Pulmonary artery endothelial cell (primary cell): ENCODE measurements at places on chromosomes 7 and 10. TPM values are rescaled to one million over a fixed set of nuclear protein-coding genes. Genes with fewer than 3 reads are reported as not detected.

The VWA2 gene
- total RNA-seq = not detected in 2 replicates

DNA sequence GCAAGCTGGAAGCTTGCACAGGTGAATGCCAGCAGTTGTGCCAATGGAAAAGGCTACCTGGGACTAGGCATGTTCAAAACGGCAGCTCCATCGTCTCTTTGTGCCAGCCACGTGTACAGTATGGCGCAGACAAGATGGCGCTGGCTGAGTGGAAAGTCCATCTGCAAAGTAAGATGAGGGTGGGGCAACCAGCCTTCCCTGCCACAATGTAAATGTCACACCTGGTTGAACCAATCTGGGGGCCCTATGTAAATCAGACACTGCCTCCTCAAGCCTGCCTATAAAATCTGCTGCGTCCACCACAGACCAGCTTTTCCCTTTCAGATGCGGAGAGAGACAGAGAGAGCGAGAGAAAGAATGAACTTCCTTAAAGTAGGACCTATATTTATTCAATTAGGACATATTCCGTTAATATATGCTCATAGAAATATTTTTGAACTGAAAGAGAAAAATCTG lies 18.5 kb upstream of the C7orf33 start:
- no peak for DNase-seq

- no peak for DNase-seq
Measured at GRCh38 chr7:572416-573268, 53.0 kb upstream of the PDGFA start.

The DNAJC12 gene
- total RNA-seq = 0.13 and 0.39 TPM in 2 replicates

The MACROH2A2 gene
- total RNA-seq = 0.59 and 1.0 TPM in 2 replicates

The PGAM2 gene
- 0.14 TPM in 1 of 2 replicates, not detected in the other for total RNA-seq

- no peak for DNase-seq
Measured at GRCh38 chr7:27897001-27897400, 157.0 kb downstream of the TAX1BP1 start.

- no peak for DNase-seq
Measured at GRCh38 chr10:1170867-1171180, 114.6 kb downstream of the WDR37 start.

- no peak for DNase-seq
Measured at GRCh38 chr10:79335094-79335469, 12.2 kb upstream of the PPIF start.

GRCh38 chr10:44978570-44979280 lies at the start of gene DEPP1:
Gene DEPP1 (minus strand): TSS chr10:44978809. CDS start chr10:44978030, 779 bp downstream.
- DNase-seq = peak; percentile 96

DNA sequence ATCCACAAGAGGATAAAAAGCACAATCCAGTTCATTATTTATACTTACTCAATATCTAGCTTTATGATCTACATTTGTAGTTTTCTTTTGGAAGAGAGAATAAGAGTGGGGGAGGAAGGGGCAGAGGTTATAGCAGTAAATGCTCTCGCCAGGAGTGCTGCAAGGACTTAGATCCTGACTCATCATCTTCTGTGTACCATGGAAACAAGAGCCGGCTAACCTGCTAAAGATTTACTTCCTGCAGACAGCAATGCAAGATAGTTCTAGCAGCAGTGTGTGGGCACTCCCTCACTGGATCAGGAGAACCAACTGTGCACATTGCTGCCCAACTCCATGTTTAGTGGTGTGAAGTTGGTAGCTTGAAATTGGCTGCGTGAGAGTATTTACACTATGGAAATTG lies 47.7 kb upstream of the TRIL start:
- DNase-seq = no peak

GRCh38 chr7:2635148-2635668 lies 3.4 kb downstream of the TTYH3 start:
- no peak for DNase-seq

DNA sequence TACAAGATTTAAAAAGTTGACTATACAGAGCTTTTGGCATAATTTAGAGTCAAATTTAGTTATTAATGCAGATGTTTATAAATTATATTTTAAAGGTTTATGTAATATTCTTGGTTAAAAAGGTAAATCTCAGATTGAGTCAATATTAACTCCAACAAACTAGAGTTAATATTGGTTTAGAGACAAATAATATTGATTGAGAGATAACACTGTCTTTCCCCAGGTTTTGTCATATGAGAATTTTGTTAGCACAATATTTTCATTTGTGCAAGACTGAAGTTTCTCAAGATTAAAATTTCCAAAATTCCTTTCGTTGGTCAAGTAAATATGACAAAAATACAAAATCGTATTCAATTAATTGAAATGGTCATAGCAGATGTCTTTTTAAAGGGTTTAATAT lies 12.9 kb upstream of the AKR1D1 start:
- DNase-seq = no peak

The GPRIN2 gene
- not detected in 2 replicates for total RNA-seq

The KLF14 gene
- total RNA-seq = not detected in 2 replicates

The MYO1G gene
- 0.11 and 0.13 TPM in 2 replicates for total RNA-seq

DNA sequence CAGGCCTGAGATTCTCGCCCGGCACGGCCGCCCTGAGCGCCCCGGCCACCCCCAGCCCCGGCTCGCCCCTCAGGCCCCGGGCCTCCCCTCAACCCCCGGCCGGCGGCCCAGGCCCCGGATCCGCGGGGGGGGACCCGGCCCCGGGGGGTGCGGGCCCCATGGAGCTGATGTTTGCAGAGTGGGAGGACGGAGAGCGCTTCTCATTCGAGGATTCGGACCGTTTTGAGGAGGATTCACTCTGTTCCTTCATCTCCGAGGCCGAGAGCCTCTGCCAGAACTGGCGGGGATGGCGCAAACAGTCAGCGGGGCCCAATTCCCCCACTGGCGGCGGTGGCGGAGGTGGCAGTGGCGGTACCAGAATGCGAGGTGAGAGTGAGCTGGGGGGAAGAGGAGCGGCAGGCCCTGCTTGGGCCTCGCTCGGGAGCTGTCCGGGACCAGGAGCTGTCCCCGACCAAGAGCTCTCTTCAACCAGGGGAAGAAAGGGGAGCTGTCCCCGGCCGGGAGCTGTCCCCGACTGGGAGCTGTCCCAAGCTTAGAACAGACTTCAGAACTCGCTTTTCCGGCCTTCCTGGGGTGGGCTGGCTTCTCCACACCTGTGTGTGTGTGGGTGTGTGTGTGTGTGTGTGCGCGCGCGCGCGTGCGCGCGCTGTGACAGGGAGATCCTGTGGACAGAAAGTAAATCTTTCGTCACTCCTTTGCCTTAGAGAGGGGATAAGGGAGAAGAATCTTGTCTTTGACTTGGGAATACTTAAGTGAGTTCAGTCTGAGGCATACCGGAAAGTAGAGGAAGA lies 510 bp downstream of the ZSWIM8 start:
- DNase-seq = no peak

- DNase-seq = no peak
Measured at GRCh38 chr10:86170255-86171108, 196.1 kb downstream of the GRID1 start.

DNA sequence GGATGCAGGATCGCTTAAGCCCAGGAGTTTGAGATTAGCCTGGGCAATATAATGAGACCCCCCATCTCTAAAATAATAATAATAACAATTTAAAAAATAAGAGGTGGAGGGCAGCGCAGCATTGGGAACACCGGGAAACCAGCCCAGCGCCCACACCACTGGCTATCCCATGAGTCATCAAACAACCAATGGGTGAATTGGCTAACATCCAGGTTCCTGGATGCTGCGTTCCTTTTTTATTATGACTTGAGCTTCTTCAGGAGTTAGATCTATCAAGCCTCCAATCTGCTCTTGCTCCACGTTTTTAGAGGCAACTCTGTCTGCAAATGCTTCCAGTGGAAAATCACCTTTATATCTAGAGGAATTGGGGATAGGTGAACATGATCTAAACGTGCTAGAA lies 10.0 kb upstream of the LRRC4 start:
- no peak for DNase-seq

The ZNF804B gene
- not detected in 2 replicates for total RNA-seq

DNA sequence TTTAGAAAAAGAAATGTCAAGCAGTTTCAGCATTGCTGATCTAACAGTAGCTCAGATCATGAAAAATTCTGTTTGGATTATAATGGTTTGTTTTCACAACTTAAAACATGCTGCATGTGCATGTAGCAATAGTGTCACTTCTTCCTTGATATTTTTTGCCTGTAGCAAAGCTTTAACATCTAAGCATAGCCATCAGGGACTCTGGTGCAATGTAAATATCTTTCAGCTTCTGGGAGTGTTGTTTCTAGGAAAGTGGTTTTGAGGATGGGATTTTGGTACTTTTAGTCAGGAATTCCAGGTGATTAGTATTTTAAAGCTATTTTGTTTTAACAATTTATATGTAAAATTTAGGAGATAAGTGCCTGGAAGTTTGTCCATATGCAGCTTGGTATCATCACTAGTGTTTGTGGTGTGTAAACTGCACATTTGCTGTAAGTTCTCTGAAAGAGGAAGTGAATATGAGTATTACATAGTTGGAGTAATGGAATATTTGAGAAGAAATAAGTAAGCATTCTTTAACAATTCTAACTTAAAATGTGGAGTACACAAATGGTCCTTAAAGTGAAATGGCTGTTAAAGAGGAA lies 1.9 kb downstream of the RSBN1L start:
- no peak for DNase-seq

The NPY gene
- total RNA-seq = not detected in 2 replicates

DNA sequence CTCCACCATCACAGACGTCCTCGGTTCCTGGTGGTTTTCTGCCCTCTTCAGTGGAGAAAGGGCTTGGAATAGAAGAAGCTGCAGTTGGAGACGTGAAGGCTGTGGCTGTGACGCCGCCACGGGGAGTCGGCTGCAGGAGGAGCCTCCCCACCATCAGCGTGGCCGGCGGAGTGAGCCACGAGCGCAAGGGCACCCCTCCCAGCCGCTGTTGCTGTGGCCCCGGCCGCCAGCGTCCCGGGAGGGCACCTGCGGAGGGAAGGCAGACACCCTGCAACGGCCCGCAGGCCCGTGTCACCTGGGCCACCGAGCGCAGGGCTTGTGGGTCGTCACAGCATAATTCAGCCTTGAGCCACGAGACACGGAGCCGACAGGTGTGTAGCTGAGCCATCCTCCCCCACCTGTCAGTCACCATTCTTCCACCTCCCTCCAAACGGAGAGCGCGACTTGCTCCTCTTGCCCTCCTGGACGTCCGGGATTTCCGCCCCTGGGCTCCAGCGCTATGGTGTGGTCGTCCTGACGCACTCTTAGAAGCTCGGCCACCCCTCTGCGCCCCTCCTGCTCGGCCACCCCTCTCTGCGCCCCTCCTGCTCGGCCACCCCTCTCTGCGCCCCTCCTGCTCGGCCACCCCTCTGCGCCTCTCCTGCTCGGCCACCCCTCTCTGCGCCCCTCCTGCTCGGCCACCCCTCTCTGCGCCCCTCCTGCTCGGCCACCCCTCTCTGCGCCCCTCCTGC lies 102.7 kb downstream of the PTPRN2 start:
- no peak for DNase-seq

DNA sequence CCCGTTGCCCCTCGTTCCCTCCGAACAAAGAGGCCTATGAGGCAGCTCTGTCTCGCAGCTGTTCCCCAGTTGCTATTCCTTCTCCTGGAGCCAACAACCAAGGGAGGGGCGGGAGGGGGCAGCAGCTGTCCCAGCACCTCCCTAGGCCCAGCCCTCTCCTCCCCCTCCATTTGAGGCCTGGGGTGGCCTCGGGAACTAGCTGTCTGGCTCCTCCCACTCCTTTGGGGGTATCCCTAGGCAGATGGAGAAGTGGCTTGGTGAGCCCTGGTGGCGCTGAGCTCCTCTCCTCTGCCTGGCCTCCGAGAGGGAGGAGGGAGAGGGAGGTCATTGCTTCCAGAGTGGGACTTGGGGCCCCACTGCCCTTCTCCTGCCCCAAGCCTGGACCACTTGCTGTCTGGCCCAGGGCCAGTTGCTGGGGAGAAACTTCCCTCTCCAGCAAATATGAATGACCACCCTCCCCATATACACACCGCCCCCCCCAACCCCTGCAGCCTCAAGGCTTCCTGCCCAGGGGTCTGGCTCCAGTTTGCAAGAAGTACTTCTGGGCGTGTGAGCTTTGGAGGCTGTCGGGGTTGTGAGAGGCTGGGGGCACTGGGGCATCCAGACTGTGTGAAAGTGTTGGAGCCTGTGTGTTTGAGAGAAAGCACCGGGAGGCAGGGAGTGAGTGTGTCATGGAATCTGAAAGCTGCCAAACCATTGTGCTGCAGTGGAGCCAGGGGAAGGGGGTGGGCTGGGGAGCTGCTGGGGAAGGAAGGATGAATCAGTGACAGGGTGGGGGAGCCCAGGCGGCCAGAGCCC lies 3.1 kb downstream of the FLNC start:
- DNase-seq = peak; percentile 88

- DNase-seq = no peak
Measured at GRCh38 chr10:42991442-42992098, 85.3 kb upstream of the RET start.

- no peak for DNase-seq
Measured at GRCh38 chr7:132309102-132309805, 267.0 kb downstream of the PLXNA4 start.

DNA sequence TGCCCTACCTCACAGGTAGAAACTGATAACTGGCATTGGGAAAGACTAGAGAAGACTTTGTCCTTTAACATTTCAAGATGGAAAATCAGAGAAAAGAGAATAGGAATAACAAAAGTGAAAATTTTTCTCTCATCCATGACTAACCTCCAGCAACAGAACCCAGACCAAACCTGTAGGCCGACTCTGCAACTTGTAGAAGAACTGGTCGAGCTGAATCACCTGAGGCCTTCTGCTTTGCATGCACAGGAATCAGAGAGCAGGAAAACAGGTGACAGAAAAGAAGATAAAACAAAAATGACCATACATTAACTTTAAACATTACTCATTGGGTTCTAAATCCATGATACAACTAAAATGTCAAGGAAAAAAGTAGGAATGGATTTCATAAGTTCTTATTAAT lies 137.1 kb downstream of the SLC25A13 start:
- DNase-seq = no peak

GRCh38 chr7:114212721-114213429 lies 201.7 kb upstream of the FOXP2 start:
- no peak for DNase-seq

The GIMAP8 gene
- total RNA-seq = 68.3 and 104 TPM in 2 replicates

DNA sequence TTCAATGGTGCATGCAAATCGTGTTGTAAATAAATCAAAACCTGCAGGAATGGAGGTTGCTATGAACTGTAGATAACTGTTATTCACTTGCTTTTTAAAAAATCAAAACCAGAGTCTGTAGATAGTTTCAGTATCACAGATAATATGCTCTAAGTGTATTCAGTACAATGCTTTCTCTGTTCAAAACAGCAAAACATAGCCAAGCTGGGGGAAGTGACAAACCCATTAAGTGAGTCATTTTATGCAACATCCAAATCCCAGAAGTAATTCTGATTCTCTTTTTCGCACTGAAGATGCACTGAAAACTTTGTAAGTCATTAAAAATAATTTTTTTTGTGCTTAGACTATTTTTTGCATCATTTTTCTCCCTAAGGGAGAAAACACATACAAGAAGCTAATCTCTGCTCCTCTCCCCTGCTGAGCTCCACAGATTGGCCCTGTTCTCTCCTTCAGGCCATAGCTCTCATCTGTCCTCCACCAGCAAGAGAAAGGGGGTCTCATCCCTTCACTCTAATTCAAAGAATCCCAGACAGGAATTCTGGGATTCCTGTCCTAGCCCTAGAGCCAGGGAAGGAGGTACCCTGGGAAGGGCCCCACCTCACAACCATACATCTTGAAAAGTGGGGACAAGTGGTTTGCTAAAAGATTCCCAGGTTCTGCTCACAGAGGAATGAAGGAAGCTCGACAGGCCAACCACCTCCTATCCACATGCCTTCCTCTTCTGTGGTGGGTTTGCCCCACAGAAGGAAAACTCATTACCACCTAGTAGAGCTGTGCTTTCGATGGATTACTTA lies 4.9 kb downstream of the PRTFDC1 start:
- no peak for DNase-seq
